ENCODE measurements at places on chromosomes 16 and 17.

DNA sequence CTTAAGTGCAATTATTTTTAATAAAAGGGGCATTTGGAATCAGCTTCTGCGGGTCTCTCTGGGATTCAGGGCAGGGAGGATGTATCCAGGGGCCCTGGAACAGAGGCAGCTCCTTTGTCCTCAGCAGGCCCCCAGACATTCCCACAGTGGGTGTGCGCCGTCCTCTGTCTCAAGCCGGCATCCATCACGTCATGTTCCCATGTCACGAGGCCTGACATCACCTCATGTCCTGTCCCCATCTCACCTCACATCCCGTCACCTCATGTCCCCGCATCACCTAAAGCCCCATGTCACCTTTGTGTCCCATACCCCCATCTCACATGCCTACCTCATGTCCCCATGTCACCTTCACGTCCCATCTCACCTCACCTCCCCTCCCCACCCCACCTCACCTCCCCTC, 18.5 kb downstream of the GAA start:
- no peak overlapping the region for H3K27ac ChIP-seq
- no peak overlapping the region for H3K4me3 ChIP-seq
- no peaks in the 10 kb centered on the region for H3K4me1 ChIP-seq
- H3K27me3 ChIP-seq = no peaks in the 10 kb centered on the region
- DNase-seq = no peak

DNA sequence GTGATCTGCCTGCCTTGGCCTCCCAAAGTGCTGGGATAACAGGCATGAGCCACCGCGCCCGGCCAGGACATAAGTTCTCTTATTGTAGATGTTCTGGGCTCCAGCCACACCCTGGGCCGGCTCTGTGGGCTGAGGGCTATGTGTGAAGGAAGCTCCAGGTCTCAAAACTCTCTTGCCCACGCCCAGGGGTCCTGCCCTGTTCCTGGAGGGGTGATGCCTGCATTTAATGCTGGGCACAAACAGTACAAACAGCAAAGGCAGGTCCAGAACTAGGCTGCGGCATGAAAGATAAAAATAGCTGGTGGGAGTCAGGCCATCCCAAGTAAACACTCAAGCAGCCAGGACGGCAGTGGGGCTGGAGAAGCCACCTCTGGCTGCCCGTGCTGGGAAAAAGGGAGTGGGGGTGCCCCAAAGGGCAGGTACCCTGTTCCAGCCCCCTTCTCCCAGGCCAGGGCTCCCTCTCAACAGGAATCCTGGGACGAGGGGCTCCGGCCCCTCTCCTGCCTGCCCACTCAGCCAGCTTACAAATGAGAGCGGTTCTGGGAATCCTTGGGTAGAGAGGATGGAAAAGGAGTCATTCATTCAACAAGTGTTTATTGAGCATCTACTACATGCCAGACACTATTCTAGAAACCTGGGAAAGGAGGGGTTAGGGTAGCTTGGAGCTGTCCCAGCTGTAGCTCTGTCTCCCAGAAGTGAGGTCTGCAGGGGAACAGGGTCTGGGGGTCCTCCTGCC, 4.6 kb downstream of the TRIM47 start:
- H3K4me1 ChIP-seq = peaks cover 57% of the 10 kb centered on the region
- no peaks in the 10 kb centered on the region for H3K27me3 ChIP-seq
- H3K4me3 ChIP-seq = no peak overlapping the region
- DNase-seq = no peak
- H3K36me3 ChIP-seq = peaks cover 22% of the 10 kb centered on the region

DNA sequence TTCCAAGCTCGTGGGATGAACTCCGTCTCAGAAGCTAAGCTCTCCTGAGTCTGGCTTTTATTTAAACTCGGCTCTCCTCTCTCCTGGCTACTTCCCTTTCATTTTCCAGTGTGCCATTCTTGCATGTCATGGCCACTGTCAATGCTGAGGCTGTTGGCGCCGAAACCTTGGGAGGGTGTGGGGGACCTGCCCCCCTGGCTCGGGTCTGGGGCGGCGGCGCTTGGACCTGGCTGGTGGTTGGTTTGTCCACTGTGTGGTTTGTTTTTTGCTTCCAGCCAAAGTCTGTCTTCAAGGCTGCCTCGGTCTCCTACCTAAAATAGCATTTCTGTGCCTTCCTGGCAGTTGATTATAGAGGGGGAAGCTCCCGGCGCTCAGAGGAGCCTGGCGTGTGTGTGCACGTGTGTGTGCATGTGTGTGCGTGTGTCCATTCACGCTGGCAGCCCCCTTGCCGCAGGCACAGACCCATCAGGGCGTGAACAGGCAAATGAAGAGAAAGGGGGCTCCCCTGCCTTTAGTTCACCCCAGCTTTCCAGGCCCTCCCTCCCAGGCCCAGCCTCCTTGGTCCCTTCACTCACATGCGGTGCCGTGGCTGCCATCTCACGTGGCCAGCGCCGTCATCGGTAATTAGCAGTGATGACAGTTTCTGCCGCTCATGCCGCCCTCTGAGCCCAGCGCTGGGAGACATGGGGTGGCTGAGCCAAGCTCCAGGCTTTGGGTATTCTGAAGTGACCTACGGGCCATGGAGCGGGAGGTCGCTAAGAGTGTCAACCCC, 179.9 kb downstream of the SEC14L1 start:
- peak overlapping the region; percentile 54 for H3K4me3 ChIP-seq
- no peaks in the 10 kb centered on the region for H3K27me3 ChIP-seq
- DNase-seq = peak; percentile 69
- peaks cover 77% of the 10 kb centered on the region for H3K4me1 ChIP-seq

DNA sequence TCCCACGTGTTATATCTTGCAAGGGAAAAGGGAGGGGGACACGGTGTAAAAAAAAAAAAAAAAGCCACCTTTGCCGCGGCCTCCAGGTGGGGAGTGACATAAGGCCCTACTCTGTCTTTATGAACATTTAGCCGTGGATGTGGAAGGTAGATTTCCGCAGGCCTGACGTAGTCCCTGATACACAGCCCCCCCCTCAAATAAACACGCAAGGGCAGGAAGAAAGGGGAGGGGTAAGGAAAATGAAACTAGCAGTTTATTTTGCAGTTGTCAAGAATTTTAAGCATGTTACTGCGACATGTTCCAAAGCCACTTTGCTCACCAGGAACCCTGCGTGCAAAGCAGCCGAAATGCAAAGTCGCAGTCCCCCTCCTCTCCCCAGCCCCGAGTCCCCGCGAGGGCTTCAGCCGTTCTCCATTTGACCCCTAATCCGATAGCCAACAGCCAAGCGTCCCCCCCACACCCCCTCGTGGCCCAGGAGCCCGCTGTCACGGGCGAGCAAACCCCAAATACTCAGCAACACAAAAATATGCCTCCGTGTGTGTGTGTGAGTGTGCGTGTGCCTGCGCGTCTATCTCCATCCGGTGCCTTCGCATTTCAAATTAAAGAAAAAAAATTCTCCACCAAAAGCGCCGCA, 1.2 kb downstream of the CBX4 start:
- peaks cover 30% of the 10 kb centered on the region for H3K27me3 ChIP-seq
- H3K4me3 ChIP-seq = peak overlapping the region; percentile 73
- peaks cover 48% of the 10 kb centered on the region for H3K4me1 ChIP-seq
- H3K27ac ChIP-seq = peak overlapping the region; percentile 91

DNA sequence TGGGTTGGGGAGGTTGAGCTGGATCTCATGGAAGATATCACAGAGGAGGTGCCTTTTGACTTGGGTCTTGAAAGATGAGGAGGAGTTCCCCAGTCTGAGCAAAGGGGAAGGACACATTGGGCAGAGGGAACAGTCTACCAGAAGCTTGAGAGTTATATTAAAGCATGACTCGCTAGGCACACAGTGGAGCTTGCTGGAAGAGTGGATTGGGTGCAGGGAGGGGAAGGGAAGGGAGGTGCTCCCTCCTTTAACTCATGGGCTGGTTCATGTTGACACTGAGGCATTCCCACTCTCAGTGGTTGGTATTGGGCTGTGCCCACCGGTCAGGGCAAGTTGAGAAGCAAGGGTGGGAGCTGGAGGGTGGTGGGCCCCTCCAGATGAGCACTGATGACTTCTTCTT, 5.9 kb downstream of the TMEM98 start:
- H3K4me3 ChIP-seq = no peak overlapping the region
- H3K27ac ChIP-seq = no peak overlapping the region
- no peaks in the 10 kb centered on the region for H3K36me3 ChIP-seq
- H3K4me1 ChIP-seq = peaks cover 11% of the 10 kb centered on the region
- no peak for DNase-seq
